ENCODE measurements at places on chromosomes 11 and 22. TPM values are rescaled to one million over a fixed set of nuclear protein-coding genes. Genes with fewer than 3 reads are reported as not detected.
A peak's percentile ranks its signal among the peaks of the same experiment; 100 is the strongest.

GRCh38 chr11:132523929-132524328 lies 1008.4 kb downstream of the OPCML start:
- H3K4me3 ChIP-seq, result no peak overlapping the region
- H3K36me3 ChIP-seq, result no peaks in the 10 kb centered on the region
- H3K27me3 ChIP-seq, result no peaks in the 10 kb centered on the region
- H3K27ac ChIP-seq, result no peak overlapping the region
- DNase-seq, result no peak

- H3K4me3 ChIP-seq, result no peak overlapping the region
- peak; percentile 41 for DNase-seq
- no peaks in the 10 kb centered on the region for H3K4me1 ChIP-seq
- peaks cover 100% of the 10 kb centered on the region for H3K36me3 ChIP-seq
- no peaks in the 10 kb centered on the region for H3K27me3 ChIP-seq
These were observed 24.1 kb downstream of the SUN2 start for GRCh38 chr22:38731703-38732161.

GRCh38 chr22:33909075-33909458 lies 11.2 kb downstream of the LARGE1 start:
- peaks cover 13% of the 10 kb centered on the region for H3K4me1 ChIP-seq
- no peak overlapping the region for H3K27ac ChIP-seq
- no peaks in the 10 kb centered on the region for H3K36me3 ChIP-seq
- H3K27me3 ChIP-seq, result no peaks in the 10 kb centered on the region
- no peak overlapping the region for H3K4me3 ChIP-seq

- H3K4me3 ChIP-seq, result no peak overlapping the region
- no peaks in the 10 kb centered on the region for H3K27me3 ChIP-seq
- H3K4me1 ChIP-seq, result peaks cover 17% of the 10 kb centered on the region
- H3K36me3 ChIP-seq, result peaks cover 53% of the 10 kb centered on the region
These were observed 25.5 kb upstream of the YPEL1 start for GRCh38 chr22:21761086-21761485.

DNA sequence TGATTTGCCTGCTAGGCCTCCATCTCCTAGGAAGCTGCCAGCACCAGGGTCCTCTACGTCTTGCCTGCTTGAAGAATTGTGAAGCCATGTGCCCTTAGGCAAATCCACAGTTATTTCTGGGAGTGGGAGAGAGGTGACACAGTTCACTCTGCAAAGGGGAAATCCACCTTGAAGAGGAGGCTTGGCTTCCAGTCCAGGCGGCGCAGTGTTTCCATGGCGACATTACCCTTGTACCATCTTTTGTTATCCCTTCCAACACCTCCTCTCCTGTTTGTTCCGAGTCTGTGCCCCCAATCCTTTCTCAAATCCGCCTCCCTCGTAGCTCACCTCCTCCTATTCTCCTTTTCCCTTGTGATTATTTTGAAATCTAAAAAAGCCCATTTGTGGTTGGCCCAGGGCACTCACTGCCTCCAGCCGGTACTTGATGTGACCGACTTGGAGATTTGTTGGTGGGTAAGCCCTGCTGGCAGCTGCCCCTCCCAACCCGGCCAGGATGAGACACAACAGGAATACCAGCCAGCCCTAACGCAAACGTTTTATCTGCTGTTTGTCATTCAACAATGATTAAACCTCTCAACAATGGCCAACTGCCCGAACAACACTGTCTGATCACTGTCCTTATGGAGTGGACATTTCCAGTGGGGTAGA lies 18.4 kb downstream of the SYT13 start:
- no peak for DNase-seq
- H3K27ac ChIP-seq, result no peak overlapping the region
- no peak overlapping the region for H3K4me3 ChIP-seq
- peaks cover 7% of the 10 kb centered on the region for H3K27me3 ChIP-seq
- peaks cover 15% of the 10 kb centered on the region for H3K4me1 ChIP-seq

DNA sequence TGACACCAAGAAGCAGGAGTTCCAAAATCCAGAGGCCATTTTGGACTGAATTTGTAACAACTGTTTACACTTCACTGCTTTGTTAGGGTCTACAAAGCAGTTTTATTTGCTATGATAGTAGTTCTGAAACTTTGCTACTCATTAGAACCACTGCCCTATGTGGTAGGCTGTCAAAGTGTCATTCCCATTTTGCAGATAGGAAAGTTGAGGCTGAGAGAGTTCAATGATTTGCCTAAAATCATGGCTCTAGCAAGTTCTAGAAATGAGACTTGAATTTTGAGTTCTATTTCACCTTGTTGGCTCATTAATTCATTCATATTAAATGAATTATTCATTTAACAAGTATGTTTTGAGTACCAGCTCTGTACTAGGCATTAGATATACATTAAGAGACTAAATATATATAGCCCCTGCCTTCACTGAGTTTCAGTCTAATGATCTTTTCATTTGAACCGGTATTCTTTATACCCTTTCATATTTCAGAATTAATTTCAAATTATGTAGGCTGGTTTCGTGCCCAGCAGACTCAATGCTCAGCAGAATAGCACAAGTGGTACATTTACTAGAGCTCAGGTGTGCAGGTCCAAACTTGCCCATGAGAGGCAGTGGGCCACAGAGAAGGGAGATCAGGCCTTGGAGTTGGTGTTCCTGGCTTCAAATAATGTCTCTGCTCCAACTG lies 93.5 kb downstream of the ME3 start:
- 0 out of 2 replicates have a peak overlapping the region, but pooled peaks have one; percentile 26 for H3K27ac ChIP-seq
- H3K36me3 ChIP-seq, result no peaks in the 10 kb centered on the region
- H3K4me1 ChIP-seq, result peaks cover 26% of the 10 kb centered on the region

GRCh38 chr22:24310969-24311368 lies 40.3 kb downstream of the SPECC1L start:
- H3K36me3 ChIP-seq, result peaks cover 79% of the 10 kb centered on the region
- DNase-seq, result no peak
- H3K27ac ChIP-seq, result no peak overlapping the region

GRCh38 chr11:97355230-97355629 lies 965.4 kb downstream of the JRKL start:
- DNase-seq, result no peak
- H3K4me1 ChIP-seq, result no peaks in the 10 kb centered on the region
- no peak overlapping the region for H3K4me3 ChIP-seq
- no peaks in the 10 kb centered on the region for H3K27me3 ChIP-seq
- no peaks in the 10 kb centered on the region for H3K36me3 ChIP-seq

DNA sequence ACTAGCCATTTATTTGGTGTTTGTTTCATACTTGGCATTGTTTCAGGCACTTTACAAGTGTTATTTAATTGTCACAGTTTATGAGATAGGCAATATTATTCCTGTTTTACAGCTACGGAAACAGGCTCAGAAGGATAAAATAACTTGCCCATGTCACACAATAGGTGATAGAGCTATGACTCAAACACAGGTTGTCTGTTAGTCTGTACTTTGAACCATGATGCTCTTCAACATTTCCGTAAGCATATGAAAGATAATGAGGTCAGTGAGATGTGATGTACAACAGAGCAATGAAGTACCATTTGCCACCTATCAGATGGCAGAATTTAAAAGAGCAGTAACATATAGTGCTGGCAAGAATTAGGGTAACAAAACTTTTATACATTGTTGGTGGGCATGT lies 15.3 kb downstream of the TUG1 start:
- no peak for DNase-seq
- H3K4me3 ChIP-seq, result no peak overlapping the region
- no peaks in the 10 kb centered on the region for H3K27me3 ChIP-seq
- no peaks in the 10 kb centered on the region for H3K4me1 ChIP-seq
- H3K27ac ChIP-seq, result no peak overlapping the region

DNA sequence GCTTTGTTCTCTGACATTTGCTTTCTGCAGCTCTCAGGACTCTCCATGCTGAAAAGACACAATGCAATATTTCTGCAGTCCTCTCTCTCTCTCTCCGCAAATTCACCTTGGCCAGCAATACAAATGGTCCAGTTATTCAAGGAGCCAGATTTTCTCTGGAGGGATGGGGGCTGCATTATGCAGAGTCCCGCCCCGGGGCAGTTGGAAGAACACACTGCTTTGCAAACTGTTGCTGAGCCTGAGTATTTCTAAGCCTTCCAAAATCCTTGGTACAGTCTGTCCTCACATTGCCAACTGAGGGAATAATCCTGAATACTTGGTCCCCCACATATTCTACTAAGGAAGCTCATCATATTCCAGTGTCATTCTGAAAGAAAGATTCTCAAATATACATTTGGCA lies 94.3 kb upstream of the ZC3H12C start:
- H3K4me3 ChIP-seq, result no peak overlapping the region
- H3K27ac ChIP-seq, result no peak overlapping the region
- H3K36me3 ChIP-seq, result no peaks in the 10 kb centered on the region
- H3K27me3 ChIP-seq, result no peaks in the 10 kb centered on the region
- peaks cover 16% of the 10 kb centered on the region for H3K4me1 ChIP-seq

DNA sequence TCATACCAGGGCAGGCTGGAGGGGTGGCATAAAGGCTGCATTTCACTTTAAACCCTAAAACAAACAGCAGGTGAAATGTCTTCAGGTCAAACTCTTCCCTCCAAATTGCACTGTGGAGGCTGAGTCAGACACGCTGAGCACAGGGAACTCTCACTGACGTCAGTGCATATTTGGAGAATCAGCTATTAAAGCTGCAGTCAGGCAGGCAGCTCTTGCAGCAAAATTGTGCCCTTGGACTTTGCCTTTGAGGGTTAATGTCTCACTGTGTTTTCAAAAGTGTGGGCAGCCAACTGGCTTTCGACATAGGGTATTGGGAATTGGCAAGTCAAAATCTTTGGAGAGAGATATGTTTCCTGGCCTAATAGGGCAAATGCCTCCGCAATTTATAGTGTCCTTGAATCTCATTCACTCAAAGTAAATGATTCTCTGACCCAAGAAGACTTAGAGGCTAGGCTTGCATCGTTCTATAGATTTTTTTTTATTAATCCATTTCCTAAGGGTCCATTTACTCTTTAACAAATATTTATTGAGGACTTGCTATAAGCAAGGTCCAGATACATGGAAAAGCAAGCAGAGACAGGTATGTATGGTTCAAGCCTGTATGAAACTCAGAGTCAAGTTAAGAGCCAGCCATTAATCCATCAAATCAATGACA lies 27.7 kb upstream of the SMCO4 start:
- no peak for DNase-seq
- H3K36me3 ChIP-seq, result no peaks in the 10 kb centered on the region
- H3K4me3 ChIP-seq, result no peak overlapping the region
- no peaks in the 10 kb centered on the region for H3K4me1 ChIP-seq
- no peaks in the 10 kb centered on the region for H3K27me3 ChIP-seq

GRCh38 chr11:8384199-8384821 lies 120.6 kb upstream of the LMO1 start:
- no peaks in the 10 kb centered on the region for H3K27me3 ChIP-seq
- H3K4me1 ChIP-seq, result no peaks in the 10 kb centered on the region
- no peaks in the 10 kb centered on the region for H3K36me3 ChIP-seq
- H3K27ac ChIP-seq, result no peak overlapping the region
- no peak overlapping the region for H3K4me3 ChIP-seq

DNA sequence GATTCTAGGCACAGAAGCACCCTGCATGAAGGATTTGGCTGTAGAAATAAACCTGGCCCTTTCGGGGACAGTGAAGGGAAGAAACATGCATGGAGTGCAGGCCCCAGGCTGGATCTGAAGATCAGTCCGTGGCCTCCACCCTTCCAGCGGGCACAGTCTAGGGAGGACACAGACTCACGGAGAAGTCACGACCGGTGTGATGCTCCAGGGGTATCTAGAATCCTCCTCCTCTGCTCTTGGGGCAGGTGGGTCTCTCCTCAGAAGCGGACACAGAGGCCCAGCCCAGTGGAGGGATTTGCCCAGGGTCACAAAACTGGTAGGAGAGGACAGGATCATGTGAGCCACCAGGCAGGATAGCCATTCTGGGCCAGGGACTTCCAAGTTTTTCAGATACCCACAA lies 22.4 kb downstream of the SLCO2B1 start:
- DNase-seq, result no peak
- H3K4me1 ChIP-seq, result no peaks in the 10 kb centered on the region
- H3K4me3 ChIP-seq, result no peak overlapping the region
- no peak overlapping the region for H3K27ac ChIP-seq
- H3K27me3 ChIP-seq, result no peaks in the 10 kb centered on the region

GRCh38 chr11:102415304-102415916 lies 37.2 kb downstream of the TMEM123 start:
- no peak for DNase-seq
- H3K36me3 ChIP-seq, result peaks cover 4% of the 10 kb centered on the region
- H3K4me3 ChIP-seq, result no peak overlapping the region
- H3K27me3 ChIP-seq, result no peaks in the 10 kb centered on the region
- peaks cover 12% of the 10 kb centered on the region for H3K4me1 ChIP-seq
- no peak overlapping the region for H3K27ac ChIP-seq

GRCh38 chr11:68954836-68955606 lies 25.8 kb downstream of the MRGPRD start:
- H3K27me3 ChIP-seq, result no peaks in the 10 kb centered on the region
- H3K4me1 ChIP-seq, result no peaks in the 10 kb centered on the region
- no peak for DNase-seq
- H3K4me3 ChIP-seq, result no peak overlapping the region
- H3K36me3 ChIP-seq, result no peaks in the 10 kb centered on the region

GRCh38 chr11:17921659-17922415 lies 91.0 kb downstream of the SERGEF start:
- no peak overlapping the region for H3K27ac ChIP-seq
- no peaks in the 10 kb centered on the region for H3K36me3 ChIP-seq
- H3K4me1 ChIP-seq, result no peaks in the 10 kb centered on the region
- DNase-seq, result no peak
- no peaks in the 10 kb centered on the region for H3K27me3 ChIP-seq
- no peak overlapping the region for H3K4me3 ChIP-seq

DNA sequence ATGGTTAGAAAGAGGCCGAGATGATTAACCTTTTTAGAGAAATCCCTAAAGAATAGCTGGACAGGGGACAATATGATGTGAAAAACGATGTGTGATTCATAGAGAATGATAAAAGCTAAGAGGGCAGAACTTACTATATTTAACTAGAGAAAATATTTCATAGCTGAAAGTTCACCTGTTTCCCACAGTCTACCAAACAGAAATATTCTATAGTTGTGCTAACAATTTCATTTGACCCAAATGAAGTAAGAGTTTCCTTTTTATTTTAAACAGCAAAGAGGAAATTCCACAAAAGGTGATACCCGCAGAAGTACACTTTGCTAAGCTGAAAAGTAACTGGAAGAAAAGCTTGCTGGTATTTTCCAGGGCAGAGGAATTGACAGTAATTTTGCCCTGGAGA lies 26.7 kb downstream of the ALKBH8 start:
- no peaks in the 10 kb centered on the region for H3K4me1 ChIP-seq
- no peaks in the 10 kb centered on the region for H3K27me3 ChIP-seq
- H3K27ac ChIP-seq, result no peak overlapping the region
- no peaks in the 10 kb centered on the region for H3K36me3 ChIP-seq
- H3K4me3 ChIP-seq, result no peak overlapping the region

- H3K4me3 ChIP-seq, result no peak overlapping the region
- DNase-seq, result no peak
- no peak overlapping the region for H3K27ac ChIP-seq
These were observed 573.7 kb upstream of the ANO3 start for GRCh38 chr11:25758145-25758661.

ENTHD1 gene
- total RNA-seq, result not detected

CRYBB3 gene
- total RNA-seq, result not detected

SLC25A17 gene
- 40.2 TPM for total RNA-seq

TTC36 gene
- total RNA-seq, result not detected

SLC22A12 gene
- total RNA-seq, result not detected

BACE1-AS gene
- total RNA-seq, result 0.92 TPM

P2RY6 gene
- total RNA-seq, result not detected
